Activated naive CD4-positive, alpha-beta T cell treated with anti-CD3 and anti-CD28 coated beads, Interleukin-2, amount 10 ng/mL, durations not matched to agents 7 days and 5 days (primary cell): ENCODE measurements at places on chromosomes 7 and 10.

- no peaks in the 10 kb centered on the region for H3K4me1 ChIP-seq
- no peak overlapping the region for H3K27ac ChIP-seq
- H3K27me3 ChIP-seq = peaks cover 45% of the 10 kb centered on the region
- DNase-seq = no peak
- H3K4me3 ChIP-seq = no peak overlapping the region
These were observed 40.6 kb upstream of the ADD3 start for GRCh38 chr10:109966961-109967738.

DNA sequence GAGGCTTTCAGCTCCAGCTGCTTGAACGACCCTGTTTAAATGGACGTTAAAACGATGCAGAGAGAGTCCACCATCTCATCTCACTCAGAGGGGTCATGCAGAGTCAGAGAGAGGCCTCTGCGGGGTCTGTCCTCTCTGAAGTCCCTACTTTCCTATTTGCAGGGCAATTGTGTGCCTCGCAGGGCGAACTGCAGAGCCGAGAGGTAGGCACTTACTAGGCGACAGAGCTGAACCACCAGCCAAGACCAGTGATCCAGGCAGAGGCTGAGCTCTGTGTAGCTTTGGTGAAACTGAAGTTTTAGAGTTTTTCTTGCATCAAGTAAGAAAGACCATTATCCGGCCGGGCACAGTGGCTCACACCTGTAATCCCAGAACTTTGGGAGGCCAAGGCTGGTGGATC, 64.1 kb upstream of the CUX1 start:
- H3K36me3 ChIP-seq = no peaks in the 10 kb centered on the region
- peaks cover 10% of the 10 kb centered on the region for H3K27me3 ChIP-seq
- peaks cover 24% of the 10 kb centered on the region for H3K4me1 ChIP-seq
- H3K27ac ChIP-seq = no peak overlapping the region
- no peak overlapping the region for H3K4me3 ChIP-seq

- H3K27ac ChIP-seq = no peak overlapping the region
- no peaks in the 10 kb centered on the region for H3K36me3 ChIP-seq
- H3K27me3 ChIP-seq = no peaks in the 10 kb centered on the region
- H3K4me1 ChIP-seq = peaks cover 2% of the 10 kb centered on the region
These were observed 27.5 kb downstream of the LRGUK start for GRCh38 chr7:134154581-134155130.

- no peak overlapping the region for H3K27ac ChIP-seq
- no peaks in the 10 kb centered on the region for H3K27me3 ChIP-seq
- H3K36me3 ChIP-seq = no peaks in the 10 kb centered on the region
- H3K4me1 ChIP-seq = no peaks in the 10 kb centered on the region
These were observed 174.4 kb upstream of the KIAA1217 start for GRCh38 chr10:24034571-24034970.

DNA sequence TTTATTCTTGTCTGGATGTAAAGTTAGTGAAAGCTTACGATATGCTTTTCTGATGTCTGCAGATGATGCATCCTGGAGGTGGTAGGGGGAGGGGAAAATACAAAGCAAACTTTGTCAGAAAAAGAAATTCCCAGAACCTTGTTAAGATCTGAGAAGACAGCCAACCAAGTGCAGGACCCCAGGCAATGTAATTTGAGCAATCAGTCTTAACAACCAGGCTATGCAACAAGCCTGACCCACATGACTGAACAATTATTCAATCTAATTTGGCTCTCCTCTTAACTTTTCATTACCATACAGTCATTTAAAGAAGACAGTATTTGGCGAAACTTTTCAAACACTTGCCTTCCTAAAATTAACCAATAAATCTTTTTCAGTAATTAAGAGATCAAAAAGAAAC, 74.5 kb downstream of the DNAJC1 start:
- no peaks in the 10 kb centered on the region for H3K36me3 ChIP-seq
- H3K4me1 ChIP-seq = no peaks in the 10 kb centered on the region
- H3K27me3 ChIP-seq = no peaks in the 10 kb centered on the region
- DNase-seq = no peak
- H3K27ac ChIP-seq = no peak overlapping the region

- no peaks in the 10 kb centered on the region for H3K27me3 ChIP-seq
- no peak for DNase-seq
- no peak overlapping the region for H3K27ac ChIP-seq
- H3K4me1 ChIP-seq = peaks cover 2% of the 10 kb centered on the region
- H3K4me3 ChIP-seq = no peak overlapping the region
These were observed 63.5 kb downstream of the REEP3 start for GRCh38 chr10:63584725-63585035.

DNA sequence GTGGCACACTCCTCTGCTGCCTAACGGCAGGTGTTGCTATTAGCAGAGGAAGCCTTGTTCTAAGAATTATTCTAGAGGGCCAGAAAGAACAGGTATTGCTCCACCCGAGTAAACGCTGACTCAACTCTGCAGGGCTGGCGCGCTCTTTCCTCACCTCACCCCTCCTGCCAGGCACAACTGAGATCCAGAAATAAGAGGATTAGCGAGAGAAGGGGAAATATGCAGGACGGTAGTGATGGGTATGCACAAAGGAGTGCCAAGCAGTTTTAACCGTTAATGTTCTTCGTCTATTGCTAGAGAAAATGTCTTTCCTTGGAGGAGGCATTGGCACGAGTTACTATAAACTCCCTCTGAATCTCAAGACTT, 369 bp upstream of the SCIN start:
- H3K36me3 ChIP-seq = no peaks in the 10 kb centered on the region
- no peak for DNase-seq
- H3K4me1 ChIP-seq = peaks cover 30% of the 10 kb centered on the region
- H3K27ac ChIP-seq = no peak overlapping the region
- peaks cover 37% of the 10 kb centered on the region for H3K27me3 ChIP-seq

DNA sequence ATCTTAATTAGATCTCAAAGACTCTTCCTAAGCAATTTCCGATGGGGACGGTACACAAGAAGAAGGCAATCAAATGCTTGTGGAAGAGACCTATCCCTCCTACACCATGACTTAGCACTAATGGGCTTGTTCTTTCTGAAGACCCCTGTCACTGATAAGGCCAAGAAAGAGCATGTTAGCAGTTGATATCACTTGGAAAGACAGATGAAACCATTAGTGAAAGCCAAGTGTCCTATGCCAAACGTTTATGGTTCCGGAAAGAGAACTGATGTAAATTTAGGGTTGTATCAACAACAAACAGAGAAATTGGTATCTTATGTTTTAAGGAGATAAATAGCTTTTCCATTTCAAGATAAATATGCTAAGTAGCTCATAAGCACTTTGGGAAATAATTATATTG, 6.5 kb downstream of the UROS start:
- H3K27ac ChIP-seq = no peak overlapping the region
- peaks cover 10% of the 10 kb centered on the region for H3K4me1 ChIP-seq
- H3K36me3 ChIP-seq = peaks cover 21% of the 10 kb centered on the region
- no peak overlapping the region for H3K4me3 ChIP-seq

DNA sequence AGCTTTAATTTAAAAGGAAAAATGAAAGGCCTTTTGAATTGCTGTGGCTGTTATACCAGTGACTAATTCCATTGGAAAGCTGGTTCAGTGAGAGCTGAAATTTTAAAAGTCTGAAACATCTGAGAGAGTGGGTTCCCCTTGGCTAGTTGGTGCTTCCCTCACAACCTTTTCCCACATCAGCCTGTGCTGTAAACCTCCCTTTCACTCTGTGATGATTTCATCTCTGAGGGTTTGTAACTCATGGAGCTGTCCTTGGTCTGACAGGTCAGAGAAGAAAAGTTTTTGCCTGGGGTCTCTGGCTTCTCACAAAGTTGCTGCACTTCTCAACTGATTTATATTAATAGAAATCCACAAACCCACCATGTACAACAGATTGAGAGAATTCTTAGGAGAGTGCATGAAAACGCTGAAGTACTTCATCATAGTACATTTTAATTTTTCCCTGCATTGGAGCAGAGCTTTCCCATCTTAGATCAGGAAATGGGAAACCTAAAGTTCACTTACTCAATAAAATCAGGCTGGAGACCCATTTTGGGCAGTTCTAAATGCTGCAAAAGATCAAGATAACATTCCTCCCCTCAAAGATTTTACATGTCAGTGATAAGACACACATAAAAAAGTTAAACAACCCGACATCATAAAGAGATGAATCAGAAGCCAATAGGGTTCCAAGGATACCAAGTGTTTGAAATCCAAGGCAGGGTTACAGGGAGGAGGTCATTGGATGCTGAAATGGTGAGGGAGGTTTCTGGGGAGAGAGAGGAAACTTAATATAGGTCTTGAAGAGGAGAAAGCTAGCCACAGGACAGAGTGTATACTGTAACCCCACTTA, 157.0 kb upstream of the MKLN1 start:
- peaks cover 8% of the 10 kb centered on the region for H3K27me3 ChIP-seq
- DNase-seq = no peak
- H3K4me3 ChIP-seq = no peak overlapping the region
- no peaks in the 10 kb centered on the region for H3K36me3 ChIP-seq
- no peaks in the 10 kb centered on the region for H3K4me1 ChIP-seq

GRCh38 chr10:98295401-98295811, 27.4 kb upstream of the LOXL4 start:
- peaks cover 54% of the 10 kb centered on the region for H3K27me3 ChIP-seq
- peak overlapping the region; percentile 61 for H3K27ac ChIP-seq
- DNase-seq = no peak

DNA sequence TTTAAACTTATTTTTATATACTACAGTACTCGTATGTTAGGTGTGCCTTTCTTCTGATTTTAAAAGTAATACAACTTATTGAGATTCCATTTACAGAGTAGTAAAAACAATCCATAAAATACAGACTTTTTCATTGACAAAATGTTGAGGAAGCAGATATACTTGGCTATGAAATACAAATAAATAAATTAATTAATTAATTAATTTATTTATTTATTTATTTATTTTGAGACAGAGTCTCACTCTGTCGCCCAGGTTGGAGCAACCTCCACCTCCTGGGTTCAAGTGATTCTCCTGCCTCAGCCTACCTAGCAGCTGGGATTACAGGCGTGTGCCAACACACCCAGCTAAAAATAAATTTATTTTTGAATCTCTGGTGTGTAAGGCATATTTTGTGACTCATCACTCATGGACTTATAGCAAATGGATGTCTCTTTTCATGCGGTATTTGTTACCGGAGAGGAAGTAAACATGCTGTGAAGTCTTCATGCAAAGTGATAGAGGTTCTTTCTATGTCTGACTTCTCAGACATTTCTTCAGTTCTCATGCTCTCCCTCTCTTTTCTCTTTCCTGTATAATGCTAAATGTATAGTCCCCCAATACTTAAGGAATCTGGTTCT, 20.2 kb upstream of the SRPK2 start:
- no peak overlapping the region for H3K27ac ChIP-seq
- no peak for DNase-seq
- H3K27me3 ChIP-seq = peaks cover 4% of the 10 kb centered on the region
- no peak overlapping the region for H3K4me3 ChIP-seq
- H3K4me1 ChIP-seq = no peaks in the 10 kb centered on the region

DNA sequence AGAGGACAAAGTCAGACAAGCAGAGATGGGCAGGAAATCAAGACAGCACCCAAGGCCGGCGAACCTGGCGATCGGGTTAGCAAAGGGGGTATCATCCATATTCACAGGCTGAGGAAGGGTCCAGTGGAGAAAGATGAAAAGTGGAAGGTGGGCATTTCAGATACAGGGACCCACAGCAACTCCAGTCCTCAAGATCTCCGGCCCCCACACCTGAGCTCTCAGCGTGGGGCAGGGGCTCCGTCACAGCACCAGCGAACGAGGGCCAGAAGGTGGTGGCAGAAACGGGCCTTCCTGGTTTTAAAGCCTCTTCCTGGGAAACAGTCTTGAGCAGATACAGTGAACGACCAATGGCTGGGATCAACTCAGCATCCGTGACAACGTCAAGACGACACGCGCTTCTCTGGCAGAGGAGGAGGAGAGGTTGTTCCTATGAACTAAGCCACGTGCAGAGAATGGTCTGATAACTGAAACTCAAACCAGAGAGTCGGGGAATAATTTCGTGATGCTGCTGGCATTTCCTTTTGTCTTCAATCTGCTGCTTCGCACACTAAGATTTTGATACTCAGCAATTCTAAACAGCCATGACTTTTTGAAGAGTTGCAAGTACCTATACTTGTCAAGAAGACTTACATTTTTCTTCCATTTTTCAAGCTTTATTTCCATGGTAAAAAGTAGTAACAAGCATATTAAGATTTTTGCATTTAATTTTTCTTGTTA, 219.8 kb downstream of the ZMYND11 start:
- H3K27me3 ChIP-seq = no peaks in the 10 kb centered on the region
- H3K4me3 ChIP-seq = no peak overlapping the region
- peaks cover 13% of the 10 kb centered on the region for H3K4me1 ChIP-seq
- H3K36me3 ChIP-seq = no peaks in the 10 kb centered on the region
- H3K27ac ChIP-seq = no peak overlapping the region
